ENCODE measurements at places on chromosomes 11 and 22.
A peak's percentile ranks its signal among the peaks of the same experiment; 100 is the strongest.

- peak; percentile 69 for DNase-seq
Measured at GRCh38 chr11:57649826-57650738, at the start of gene YPEL4. Gene YPEL4 (minus strand): TSS chr11:57649912. CDS start chr11:57647107, 2,805 bp downstream.

DNA sequence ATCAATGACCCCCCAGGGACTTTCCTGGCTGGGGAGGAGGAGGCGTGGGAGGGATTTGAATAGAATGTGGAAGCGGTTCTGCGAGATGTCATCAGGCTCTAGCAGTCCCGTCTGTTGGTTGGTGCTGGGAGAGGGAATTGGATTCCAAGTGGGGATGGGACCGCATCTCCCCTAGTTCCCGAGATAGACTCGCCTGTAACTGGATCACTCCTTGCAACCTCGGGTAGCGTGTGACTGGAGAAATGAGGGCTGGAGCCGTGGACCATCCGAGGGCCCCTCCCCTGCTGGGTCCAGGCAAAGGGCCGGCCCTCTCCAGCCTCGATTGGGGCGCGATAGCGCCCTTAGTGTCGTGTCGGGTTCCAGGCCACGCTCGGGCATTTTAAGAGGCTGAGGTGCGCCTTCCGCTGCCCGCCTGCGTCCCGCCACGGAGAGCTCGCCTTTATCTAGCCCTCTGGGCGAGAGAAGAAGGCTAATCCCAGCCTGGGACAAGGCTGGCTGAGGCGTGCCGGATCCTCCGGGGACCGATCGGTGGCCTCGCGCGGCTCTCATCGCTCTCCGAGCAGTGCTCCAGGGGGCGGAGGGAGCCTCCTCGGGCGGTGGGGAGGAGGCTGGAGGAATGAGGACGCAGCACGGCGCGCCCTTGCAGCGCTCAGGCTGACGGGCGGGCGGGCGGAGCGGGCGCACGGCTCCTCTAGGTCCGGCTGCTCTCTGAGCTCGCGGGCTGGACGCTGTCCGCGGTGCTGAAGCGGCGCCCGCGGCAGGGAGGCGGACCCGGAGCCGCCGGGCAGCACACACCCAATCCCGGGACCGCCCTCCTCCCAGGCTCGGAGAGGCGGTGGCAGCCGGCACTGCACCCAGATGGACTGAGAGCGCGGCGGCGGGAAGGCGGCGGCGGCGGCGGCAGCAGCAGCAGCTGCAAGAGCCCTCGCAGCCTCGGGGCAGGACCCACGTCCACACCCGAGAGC, 107.8 kb downstream of the OSBP2 start:
- DNase-seq: peak; percentile 66

- DNase-seq: no peak
Measured at GRCh38 chr11:94883878-94884277, 89.5 kb downstream of the CWC15 start.

DNA sequence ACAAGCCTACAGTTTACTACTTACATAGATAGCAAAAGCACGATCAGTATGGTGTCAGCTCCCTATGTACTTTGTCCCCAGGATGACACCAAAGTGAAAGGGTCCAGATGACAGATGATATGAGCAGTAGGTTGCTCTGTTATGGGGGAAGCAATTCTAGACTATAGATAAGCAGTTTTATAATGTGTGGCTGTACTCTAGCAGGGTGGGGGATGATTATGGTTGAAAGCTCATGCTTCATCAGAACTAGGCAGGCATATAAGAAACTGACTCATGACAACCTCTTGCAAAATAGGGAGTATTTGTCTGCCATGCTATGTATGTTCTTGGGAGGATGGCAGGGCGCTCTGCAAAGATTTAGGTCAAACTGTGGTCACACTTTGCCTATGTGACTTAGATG, 158.2 kb upstream of the ZBED5 start:
- no peak for DNase-seq

DNA sequence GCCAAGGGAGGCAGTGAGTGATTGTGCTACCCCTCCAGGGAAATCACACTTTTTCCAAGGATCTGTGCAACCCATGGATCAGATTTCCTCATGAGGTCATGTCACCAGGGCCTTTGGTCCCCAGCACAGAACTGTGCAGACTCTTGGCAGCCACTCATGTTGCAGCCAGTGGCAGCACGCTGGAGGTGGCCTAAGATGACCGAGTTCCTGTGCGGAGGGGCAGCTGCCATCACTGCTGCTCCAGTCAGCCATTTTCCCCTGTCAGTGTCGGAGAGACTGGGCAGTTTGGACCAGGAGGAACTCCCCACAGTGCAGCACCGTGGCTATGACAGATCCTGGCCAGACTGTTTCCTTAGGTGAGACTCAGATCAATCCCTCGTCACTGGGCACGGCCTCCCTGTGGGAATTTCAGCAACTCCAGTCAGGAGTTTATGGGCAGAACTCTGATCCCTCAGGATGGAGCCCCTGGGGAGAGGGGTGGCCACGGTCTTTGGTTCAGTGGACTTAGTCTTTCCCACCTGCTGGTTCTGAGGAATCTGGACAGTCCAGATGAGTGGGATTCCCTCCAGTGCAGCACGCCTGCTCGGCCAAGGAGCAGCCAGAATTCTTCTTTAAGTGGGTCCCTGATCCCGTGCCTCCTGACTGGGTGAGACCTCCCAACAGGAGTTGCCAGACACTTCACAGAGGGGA, 194.6 kb upstream of the CARD18 start:
- no peak for DNase-seq

- DNase-seq: no peak
Measured at GRCh38 chr22:27718186-27719035, 83.1 kb downstream of the MN1 start.

- DNase-seq: no peak
Measured at GRCh38 chr11:121472312-121472711, 19.5 kb upstream of the SORL1-AS1 start.

DNA sequence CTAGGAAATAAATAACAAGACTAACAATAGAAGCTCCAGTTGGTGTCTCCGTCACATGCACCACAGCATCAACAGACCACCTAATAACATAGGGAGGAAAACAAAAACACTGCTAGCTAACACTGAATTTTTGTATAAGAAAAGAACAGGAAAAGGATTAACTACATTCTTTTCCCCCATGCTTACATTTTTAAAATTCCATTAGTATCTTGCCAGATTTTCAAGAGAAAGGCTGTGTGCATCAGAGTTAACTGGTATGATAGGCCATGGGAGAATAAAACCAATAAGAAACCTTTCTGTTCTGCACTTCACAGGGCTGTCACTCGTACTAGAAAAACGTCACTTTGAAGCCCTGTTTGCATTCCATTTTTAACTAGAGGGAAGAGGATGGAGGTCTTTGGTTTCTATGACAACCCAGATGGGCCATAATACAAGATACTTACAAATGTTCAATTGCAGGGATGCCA, 79.0 kb downstream of the LARGE2 start:
- DNase-seq: no peak

DNA sequence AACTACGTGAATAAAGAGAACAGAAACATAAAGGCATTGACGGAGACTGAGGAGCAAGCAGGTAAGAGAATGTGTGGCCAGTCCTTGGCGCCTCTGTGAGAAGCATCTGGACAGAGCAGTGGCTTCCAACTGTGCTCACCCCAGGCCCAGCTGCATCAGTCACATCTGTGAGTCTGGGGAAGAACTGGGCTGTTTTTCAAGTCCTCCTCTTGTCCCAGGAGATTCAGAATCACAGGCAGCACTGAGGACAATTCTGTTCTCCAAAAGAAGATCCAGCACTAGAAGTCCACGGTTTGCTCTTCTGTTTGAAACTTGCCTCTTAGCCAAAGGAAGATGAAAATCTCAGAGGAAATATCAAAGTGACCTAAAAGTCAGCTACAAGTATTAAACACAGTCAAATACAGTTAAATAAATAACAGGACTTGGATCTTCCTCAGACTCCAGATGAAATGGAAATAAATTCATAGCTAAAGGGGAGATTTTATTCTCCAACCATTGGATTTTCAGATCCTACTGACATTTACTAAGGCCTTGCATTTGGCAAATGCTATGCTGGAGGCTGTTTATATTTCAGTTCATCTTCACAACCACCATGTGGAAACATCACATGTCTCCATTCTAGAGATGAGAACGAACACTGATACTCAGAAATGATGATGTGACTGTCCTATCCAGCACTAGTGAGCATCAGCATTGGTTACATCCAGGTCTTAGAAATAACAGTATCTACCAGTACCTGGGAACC, 14.1 kb downstream of the FAM181B start:
- DNase-seq: no peak

- no peak for DNase-seq
Measured at GRCh38 chr11:123122341-123122740, 60.4 kb upstream of the HSPA8 start.

GRCh38 chr11:44608991-44609782, 43.7 kb downstream of the CD82 start:
- peak; percentile 47 for DNase-seq

DNA sequence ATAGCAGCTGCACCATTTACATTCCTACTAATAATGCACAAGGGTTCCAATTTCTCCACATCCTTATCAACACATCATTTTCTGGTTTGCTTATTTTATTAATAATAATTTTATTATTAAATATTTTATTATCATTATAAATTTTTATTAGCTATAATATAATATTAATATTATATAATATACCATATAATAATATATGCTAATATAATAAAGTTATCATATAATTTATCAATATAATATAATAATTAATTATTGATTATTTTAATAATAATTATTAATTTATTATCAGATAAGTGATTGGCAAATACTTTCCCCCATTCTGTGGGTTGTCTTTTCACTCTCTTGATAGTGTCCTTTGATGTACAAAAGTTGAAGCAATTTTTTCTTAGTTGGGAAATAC, 27.7 kb downstream of the OR2AT4 start:
- DNase-seq: no peak

DNA sequence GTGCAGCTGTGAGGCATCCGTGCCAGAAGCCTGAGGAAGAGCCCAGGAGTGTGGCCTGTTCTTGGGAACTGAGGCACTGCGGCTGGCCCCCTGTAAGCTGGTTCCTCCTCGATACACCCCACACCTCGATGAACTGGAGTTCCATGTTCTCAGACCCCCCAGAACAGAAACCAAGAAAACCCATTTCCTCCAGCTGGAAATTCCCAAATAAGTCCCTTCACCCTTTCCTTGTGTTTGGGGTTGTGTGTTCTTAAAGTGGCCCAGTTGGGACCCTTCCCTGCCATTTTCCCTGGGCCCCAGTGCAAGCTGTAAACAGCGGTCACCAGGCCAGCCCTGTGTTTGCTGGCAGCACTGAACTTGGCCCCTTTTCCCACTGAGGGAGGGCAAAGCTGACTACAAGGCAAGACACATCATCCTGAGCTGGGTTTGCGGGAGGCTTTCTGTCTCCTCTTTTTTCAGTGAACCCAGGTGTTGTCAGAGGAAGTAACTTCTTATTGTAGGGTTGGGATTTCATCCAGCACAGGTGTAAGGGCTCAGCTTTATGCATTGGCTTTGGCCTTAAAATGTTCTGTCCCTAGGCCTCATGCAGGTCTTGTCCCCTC, 60.1 kb upstream of the MPEG1 start:
- no peak for DNase-seq

GRCh38 chr11:110076371-110076965, 16.7 kb upstream of the ZC3H12C start:
- DNase-seq: no peak

DNA sequence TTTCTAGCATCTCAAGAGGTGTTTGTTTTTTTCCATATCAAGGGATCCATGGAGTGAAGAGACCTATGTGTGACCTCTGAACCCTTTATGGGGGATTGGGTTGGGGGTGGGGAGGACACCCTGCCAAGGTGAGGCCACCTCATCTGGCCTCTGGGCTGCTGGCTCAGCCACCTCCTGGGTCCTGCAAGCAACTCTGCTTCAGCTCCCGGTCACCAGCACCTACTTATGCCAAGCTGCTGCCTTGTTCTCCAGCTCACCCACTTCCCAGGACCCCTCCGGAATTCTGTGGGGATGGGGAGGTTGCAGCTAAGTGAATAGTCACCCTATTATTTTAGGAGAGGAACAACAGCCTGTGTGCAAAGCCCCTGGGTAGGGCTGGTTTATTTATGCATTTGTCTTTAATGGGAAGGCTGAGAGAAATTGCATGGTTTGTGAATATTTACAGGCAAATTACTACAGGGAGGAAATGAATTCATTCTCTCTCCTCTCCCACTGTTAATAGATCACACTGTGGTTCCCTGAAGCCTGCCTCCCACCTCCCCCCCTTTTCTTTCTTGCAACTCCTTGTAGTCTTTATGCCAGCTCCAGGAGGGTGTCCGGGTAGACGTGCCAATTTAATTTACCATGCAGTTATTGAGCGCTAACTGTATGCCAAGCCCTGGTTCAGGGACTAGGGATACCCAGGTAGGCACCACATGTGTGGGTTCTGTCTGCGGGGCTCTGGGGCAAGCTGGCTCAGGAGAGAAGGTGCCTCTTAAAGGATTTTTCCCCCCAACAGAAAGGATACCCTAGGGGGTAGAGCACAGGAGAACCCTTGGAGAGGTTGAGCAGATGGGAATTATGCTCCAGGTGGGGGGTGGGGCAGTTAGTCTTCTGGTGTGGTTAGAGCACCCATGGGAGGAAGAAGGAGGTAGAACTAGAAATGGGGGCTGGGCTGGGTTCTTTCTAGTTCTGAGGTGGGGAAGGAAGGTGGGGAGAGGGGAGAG, 50.7 kb downstream of the TSPAN18 start:
- no peak for DNase-seq

DNA sequence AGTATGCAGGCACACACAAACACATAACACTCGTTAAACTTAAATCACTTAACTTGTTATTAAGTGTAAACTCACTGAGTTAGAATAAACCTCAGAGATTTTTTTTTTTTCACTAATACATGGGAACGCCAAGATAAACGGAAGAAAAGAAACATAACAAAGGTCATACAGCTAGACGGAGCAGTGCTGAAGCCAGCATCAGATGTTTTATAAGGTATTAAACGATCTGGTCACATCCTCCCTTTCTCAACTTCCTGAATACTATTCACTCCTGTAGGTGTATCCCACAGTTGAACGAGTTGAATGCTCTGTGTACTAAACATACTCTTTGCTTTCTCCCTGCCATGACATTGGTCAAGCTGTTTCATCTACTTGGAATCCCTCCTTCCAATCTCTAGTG, 212.0 kb downstream of the SWAP70 start:
- DNase-seq: no peak

DNA sequence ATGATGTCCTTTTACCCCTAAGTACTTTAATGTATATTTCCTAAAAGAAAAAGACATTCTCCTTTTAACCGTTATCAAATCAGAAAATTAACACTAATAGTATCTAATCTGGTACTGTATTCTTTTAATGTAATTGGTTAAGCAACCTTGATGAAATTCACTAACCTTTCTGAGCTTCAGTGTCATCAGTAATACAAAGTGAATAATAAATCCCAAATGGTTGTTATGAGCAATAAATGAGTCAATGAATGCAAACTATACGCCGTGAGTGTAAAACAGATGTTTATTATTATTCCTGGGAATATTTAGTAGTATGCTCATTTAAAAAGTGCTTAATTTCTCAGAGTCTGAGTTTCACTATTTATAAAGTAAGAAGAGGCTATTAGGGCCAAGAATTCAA, 21.5 kb downstream of the UEVLD start:
- no peak for DNase-seq

- DNase-seq: no peak
Measured at GRCh38 chr22:20531154-20531403, 23.7 kb downstream of the MED15 start.

Measured in activated naive CD4-positive, alpha-beta T cell treated with Interleukin-2 at 50 U/mL for 16 hours (primary cell).